ENCODE measurements at places on chromosomes 4 and X. TPM values are rescaled to one million over a fixed set of nuclear protein-coding genes. Genes with fewer than 3 reads are reported as not detected.

Gene SPANXC
- not detected for total RNA-seq

Gene CSAG1
- total RNA-seq = not detected

Gene NAA15
- 48.0 TPM for total RNA-seq

Gene TCEAL7
- 2.4 TPM for total RNA-seq

Gene IL2
- not detected for total RNA-seq

Gene SPANXN3
- not detected for total RNA-seq

Gene PPP2R2C
- 1.1 TPM for total RNA-seq

Gene SPP1
- 636 TPM for total RNA-seq

Gene ALAS2
- total RNA-seq = 1.1 TPM

Gene GABRA4
- not detected for total RNA-seq

Gene NAP1L3
- 0.67 TPM for total RNA-seq

Gene CHRDL1
- total RNA-seq = 248 TPM

Gene MTMR8
- 2.5 TPM for total RNA-seq

Gene NLGN4X
- total RNA-seq = 8.4 TPM

Data from mesenteric fat pad (tissue), 1 donor.